HS-5 (cell line): ENCODE measurements at places on chromosomes 6 and 20.

GRCh38 chr20:2701671-2702081 is 9.1 kb downstream of the EBF4 start:
- DNase-seq, result no peak

- peak; percentile 38 for DNase-seq
These were observed 164.1 kb downstream of the FRK start for GRCh38 chr6:115896538-115897129.

DNA sequence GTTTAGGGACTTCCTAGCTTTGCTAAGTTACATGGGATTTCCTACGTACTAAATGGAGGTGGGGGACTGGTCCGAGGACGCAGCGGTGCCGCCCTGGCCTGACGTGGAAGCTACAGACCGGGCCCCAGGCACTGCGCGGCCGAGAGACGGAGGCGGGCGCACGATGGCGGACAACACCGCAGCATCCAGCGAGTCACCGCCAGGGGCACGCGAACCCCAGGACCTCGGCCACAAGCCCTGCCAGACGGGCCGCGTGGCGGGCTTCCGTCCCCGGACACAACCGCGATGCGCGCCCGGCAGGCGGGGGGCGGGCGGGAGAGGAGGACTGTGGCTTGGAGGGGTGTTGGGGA is 1516.9 kb upstream of the DEFB115 start:
- DNase-seq, result no peak

DNA sequence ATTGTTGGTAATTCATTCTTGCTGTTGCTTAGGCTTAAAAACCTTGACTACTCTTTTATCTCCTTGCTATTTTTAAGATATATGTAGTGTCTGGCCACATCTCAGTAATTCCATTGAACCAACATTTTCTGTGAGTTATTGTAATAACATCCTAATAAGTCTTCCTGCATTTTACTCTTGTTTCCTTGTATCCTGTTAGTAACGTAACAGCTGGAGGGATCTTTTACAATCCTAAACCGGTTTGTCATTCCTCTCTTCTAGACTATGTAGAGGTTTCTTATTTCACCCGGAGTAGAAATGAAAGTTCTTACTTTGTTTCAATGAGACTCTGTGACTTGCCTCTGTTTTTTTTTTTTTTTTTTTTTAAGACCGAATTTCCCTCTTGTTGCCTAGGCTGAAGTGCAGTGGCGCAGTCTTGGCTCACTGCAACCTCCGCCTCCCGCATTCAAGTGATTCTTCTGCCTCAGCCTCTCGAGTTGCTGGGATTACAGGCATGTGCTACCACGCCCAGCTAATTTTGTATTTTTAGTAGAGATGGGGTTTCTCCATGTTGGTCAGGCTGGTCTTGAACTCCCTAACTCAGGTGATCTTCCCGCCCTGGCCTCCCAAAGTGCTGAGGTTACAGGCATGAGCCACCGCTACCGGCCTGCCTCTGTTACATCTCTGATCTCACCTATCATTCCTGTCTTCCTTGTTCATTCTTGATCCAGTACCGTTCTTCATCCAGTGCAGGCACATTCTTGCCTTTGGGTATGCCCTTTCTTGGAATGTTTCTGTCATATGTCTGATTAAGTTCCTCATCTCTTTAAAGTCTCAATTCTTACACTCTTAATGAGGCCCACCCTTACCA is 44.7 kb downstream of the NCOA3 start:
- no peak for DNase-seq

DNA sequence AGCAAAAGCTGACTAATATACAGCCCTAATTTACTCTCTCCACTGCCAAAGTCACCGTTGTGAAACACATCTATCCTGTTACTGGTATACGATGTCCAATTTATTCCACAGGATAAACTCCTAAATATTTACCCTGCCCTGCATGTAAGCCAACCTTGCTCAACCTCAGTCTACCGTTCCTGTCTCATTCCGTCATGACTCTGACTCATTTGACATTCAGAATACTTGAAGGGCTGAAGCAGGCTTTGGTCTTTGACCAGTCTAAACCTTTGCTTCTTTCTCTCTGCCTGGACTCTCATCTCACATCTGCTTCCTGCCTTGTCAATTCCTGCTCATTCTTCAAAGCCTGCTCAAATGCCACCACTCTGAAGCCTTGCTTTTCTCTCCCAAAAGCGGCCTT is 157.5 kb downstream of the SCP2D1 start:
- no peak for DNase-seq

GRCh38 chr6:141705431-141705830 is 427.3 kb upstream of the GJE1 start:
- DNase-seq, result no peak

DNA sequence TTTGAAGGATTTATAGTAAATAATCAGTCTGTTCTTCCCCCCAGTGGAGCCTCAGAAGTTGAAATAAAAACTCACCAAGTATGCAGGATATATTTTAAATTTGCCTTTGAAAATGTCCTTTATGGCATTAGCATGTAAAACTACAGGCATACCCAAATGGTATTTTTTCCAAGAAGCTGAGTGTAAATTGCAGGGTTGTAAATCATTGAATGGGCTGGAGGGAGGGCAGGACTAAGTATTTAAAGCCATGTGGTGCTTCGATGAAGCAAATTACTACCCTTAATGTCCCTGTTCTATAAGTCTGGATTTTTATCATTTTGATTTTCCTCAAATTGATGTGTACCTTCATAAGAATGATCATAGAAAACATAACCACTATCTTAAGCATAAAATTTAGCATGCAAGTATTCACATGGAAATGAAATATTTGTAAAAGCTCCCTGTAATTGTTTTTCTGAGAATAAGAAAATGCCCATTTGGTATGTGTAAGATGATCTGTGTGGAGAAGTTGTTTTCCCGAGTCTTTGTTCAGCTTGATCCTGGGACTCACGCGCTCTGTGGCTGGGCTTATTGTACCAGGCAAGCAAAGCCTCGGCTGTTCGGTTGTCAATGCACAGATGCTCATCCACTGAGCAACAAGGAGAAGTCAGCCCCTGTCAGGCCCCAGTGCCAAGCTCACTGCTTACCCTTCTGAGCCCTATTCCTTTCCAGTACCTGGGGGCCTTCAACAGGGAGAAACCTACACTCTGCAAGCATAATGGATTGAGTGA is 66.7 kb downstream of the CD164 start:
- DNase-seq, result no peak

DNA sequence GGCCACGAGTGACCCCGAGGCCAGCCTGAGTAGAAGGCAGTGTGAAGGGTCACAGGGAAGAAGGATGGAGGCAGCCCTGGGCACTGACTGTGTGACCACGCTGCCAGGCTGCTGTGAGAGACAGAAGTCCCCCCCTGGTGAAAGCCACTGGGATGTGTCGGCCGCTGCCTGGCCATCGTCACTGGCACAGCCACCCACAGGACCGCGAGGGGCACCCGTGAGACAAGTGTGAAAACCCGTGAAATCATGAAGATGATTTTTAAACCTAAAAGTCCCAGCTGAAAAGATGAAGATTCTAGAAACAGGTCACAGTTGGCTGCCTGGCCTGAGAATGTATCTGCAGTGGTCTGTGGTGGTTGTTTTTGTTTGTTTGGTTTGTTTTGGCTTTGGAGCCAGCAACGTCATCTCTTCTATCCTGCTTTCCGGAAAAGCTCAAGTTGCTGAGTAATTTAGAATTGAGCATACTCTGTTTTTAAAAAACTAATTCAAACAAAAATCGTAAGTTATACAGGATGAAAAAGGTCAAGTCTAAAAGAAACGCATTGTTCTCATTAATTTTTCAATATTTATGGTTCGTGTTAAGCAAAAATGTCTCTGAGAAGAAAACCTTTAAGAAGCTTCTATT is 94.7 kb downstream of the HUS1B start:
- no peak for DNase-seq

DNA sequence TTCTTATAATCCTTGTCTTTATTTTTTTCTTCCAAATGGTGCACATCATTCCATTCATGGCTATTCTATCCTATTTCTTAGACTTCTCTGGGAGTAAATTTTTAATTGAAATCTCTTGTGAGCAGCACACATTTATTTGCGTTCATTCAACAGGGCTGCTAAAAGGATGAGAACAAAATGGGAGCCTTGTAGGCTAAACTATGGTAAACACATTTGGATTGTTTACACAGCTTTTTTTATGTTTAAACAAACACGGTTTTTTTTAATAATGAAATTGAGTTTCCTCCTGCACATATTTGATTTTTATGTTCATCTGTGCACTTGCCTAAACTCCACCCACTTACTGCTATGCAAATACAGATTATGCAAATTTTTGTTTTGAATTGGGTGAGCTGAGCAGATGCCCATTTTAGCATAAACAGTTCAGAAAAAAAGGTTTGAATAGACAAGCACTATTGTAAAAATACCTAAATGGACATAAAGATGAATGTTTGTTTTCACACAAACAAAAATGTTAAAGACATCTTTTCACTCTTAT is 92.0 kb downstream of the OLIG3 start:
- no peak for DNase-seq

DNA sequence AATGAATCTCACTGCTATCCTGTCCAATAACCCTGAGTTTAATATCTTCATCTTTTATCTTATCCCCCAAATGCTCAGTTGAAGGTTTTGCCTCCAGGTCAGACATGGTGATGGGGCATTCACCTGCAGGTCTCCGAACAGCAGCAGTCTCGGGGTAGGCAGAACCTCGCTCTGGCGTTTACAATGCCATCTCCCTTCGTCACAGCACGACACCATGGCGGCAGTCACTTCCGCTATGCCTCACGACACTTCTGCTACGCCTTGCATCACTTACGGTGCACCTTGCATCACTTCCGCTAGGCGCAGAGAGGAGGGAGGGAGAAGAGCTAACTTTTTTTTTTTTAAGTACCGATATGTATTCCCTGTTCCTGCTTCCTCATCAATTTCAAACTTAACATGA is 194.9 kb downstream of the BCAS1 start:
- DNase-seq, result no peak

DNA sequence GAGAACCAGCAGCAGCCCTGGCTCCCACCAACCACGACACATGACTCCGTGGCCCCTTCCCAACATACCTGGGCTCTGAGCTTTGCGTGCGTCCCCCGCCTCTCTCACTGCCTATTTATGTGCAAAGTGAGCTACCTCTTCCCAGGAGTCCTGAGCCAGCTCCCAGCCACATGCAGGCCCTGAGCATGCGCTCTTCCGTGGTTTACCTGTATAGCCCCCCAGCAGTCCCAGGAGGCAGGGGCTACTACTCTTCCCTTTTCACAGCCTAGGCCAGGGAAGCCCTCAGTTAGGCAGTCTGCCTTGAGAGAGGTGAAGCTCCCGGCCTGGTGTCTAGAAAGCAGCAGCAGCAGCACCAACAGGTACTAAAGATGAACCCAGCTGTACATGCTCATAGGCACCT is 114.8 kb upstream of the CDYL start:
- no peak for DNase-seq

DNA sequence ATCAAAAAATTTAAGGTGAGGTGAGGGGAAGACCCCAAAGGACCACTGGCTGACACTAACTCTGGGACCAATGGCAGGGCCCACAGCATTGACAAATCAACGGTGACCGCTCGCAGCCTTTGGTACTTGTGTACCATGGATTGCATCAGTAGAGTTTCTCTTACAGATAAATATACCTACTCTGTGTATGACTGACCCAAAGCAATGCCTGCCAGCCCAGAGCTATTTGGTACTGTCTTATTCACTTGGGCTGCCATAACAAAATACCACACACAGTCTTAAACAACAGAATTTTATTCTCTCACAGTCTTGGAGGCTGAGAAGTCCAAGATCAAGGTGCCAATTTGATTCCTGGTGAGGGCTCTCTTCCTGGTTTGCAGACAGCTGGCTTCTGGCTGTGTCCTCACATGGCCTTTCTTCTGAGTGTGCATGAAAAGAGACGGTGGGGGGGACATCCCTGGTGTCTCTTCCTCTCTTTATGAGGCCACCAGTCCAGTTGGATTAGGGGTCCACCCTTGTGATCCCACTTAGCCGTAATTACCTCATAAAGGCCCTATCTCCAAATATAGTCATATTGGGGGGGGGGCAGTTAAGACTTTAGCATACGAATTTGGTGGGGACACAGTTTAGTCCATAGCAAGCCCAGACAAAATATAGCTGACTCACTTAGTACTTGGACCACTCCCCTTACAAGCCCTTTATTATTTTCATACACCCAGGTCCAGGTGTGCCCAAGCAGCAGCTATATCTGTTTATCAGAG is 336.3 kb downstream of the CD83 start:
- no peak for DNase-seq

DNA sequence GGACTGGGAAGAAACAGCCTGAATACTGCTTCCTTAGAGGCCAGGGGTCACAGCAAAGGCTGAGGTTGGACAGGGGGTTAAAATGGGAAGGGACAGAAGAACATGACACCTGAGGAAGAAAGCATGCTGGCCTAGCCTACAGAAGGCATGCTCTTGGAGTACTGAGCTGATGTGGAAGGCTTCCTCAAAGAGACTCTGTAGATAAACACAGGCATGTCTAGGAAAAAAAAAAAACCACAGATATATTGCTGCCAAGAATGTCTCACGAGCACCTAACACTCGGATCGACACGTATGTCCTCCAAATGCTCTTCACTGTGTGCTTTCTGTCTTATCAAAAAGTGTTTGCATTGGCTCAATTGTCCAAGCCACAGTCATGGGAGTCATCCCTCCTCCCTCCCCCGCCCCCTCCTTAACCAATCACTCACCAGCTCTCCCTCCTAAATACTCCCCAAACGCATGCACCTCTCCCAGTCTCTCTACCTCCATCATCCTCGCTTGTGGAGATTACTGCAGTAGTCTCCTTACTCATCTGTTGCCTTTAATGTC is 101.1 kb upstream of the LRFN2 start:
- no peak for DNase-seq

DNA sequence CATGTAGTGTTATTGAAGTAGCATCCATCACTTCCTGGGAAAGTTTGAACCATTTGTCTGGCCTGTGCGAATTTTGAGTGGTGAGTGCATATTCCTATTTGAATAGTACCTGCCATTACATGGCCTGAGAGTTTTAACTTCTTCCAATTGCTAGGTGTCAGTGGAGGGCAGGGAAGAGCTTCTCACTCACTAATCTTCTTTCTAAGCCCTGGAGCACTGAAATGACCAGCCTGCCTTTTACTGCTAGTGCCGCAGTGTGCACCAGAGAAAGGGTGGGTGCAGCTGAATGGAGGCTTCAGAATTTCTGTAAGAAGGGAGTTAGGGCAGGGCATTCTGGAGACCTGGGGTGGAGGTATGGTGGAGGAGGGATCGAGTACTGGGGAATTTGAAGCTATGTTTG is 45.5 kb downstream of the RNF144B start:
- no peak for DNase-seq

DNA sequence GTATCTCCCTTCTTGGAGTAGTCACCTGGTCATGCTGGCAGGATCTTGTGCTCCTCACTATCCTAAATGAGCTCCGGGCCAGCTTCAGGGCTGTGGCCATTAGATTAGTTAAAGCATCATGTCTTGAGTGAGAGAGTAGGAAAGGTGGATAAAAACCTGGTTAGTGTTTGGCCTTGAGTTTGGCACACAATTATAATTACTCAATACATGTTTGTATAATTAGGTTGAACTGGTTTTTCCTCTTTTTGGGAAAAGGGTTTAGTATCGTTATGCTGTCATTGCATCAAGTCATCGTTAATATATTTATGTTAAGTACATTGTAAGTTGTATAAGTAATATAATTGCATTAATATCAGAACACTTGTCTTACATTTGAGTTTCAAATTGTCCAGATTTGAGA is 126.3 kb downstream of the CDKAL1 start:
- no peak for DNase-seq
